Subcutaneous preadipocyte (primary cell): ENCODE measurements at places on chromosomes 4 and X. TPM values are rescaled to one million over a fixed set of nuclear protein-coding genes. Genes with fewer than 3 reads are reported as not detected.

Gene RNF175
- total RNA-seq, result under 0.01 and 1.2 TPM in 2 replicates

Gene SAT1
- total RNA-seq, result 32.6 and 47.4 TPM in 2 replicates

Gene MBNL3
- 6.3 and 8.5 TPM in 2 replicates for total RNA-seq

Gene SMS
- total RNA-seq, result 124 and 194 TPM in 2 replicates

Gene ZIC3
- total RNA-seq, result not detected in 2 replicates

Gene ATP6AP1
- total RNA-seq, result 35.6 and 39.3 TPM in 2 replicates

Gene PROM1
- not detected in 2 replicates for total RNA-seq

Gene DOCK11
- total RNA-seq, result 39.7 and 43.4 TPM in 2 replicates

Gene HSPA4L
- total RNA-seq, result 4.8 and 6.1 TPM in 2 replicates
